Breast epithelium (tissue), 4 donors: ENCODE measurements at places on chromosomes 12 and 14. TPM values are rescaled to one million over a fixed set of nuclear protein-coding genes. Genes with fewer than 3 reads are reported as not detected.
A peak's percentile ranks its signal among the peaks of the same experiment; 100 is the strongest.

- H3K27me3 ChIP-seq = no peaks in the 10 kb centered on the region
- no peak overlapping the region for H3K4me3 ChIP-seq
- no peaks in the 10 kb centered on the region for H3K36me3 ChIP-seq
- no peak for DNase-seq
- peaks cover 20% of the 10 kb centered on the region for H3K4me1 ChIP-seq
Observed at GRCh38 chr12:124680863-124681778, 113.7 kb upstream of the NCOR2 start.

GRCh38 chr12:114403011-114403689, 2.8 kb downstream of the TBX5 start:
- H3K4me3 ChIP-seq = peak overlapping the region; percentile 53
- H3K36me3 ChIP-seq = no peaks in the 10 kb centered on the region
- no peak overlapping the region for H3K27ac ChIP-seq
- peaks cover 97% of the 10 kb centered on the region for H3K27me3 ChIP-seq
- no peak for DNase-seq

DNA sequence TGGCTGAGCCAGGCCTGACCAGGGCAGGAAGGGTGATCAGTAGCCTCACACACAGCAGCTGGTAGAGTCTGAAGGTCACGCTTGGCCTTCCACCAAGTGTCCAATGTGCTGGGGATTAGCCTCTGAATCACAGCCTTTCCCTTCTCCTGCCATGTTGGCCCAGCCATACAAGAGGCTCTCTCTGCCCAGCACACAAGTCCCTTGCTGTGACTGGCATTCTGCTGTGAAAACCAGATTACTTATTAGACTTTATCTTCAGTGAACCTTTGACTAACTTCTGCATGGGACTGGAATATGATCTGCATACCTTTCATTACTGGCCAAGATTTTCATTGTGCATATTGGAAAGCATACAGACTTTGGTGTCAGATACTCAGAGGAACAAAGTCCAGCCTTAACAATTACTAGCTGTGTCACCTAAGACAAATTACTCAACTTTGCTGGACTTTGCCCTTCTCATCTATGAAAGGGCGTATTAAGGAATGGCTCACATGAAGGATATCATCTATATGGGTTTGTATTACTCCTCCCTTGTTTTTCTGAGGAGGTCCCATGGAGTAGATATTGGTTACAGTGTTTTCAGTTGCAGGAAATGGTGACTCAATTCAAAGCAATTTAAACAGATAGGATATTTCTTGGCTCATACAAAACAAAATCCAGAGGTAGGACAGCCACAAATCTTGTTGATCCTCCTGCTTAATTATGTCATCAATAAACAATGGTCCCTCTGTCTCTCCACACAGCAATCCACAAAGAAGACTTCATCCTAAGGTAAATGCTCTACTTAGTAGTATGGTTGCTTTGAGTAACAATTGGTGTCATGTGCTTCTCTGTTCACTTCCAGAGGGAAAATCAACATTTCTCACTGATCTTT, 99.6 kb downstream of the DYRK2 start:
- no peaks in the 10 kb centered on the region for H3K4me1 ChIP-seq
- no peaks in the 10 kb centered on the region for H3K27me3 ChIP-seq
- no peak overlapping the region for H3K4me3 ChIP-seq
- H3K27ac ChIP-seq = no peak overlapping the region

GRCh38 chr12:120422892-120423456, 14.9 kb upstream of the COX6A1 start:
- H3K27me3 ChIP-seq = no peaks in the 10 kb centered on the region
- no peak overlapping the region for H3K27ac ChIP-seq
- H3K4me1 ChIP-seq = no peaks in the 10 kb centered on the region
- no peaks in the 10 kb centered on the region for H3K36me3 ChIP-seq
- DNase-seq = no peak

GRCh38 chr12:43277651-43278540, 274.1 kb downstream of the ADAMTS20 start:
- H3K4me3 ChIP-seq = no peak overlapping the region
- H3K4me1 ChIP-seq = no peaks in the 10 kb centered on the region
- no peaks in the 10 kb centered on the region for H3K36me3 ChIP-seq

- no peak overlapping the region for H3K4me3 ChIP-seq
- no peaks in the 10 kb centered on the region for H3K27me3 ChIP-seq
- no peaks in the 10 kb centered on the region for H3K4me1 ChIP-seq
- no peak for DNase-seq
Observed at GRCh38 chr12:91252341-91252740, 69.7 kb upstream of the DCN start.

- DNase-seq = no peak
- H3K36me3 ChIP-seq = no peaks in the 10 kb centered on the region
- H3K27ac ChIP-seq = no peak overlapping the region
- no peaks in the 10 kb centered on the region for H3K4me1 ChIP-seq
- H3K27me3 ChIP-seq = no peaks in the 10 kb centered on the region
Observed at GRCh38 chr14:58705066-58705465, 67.3 kb downstream of the DACT1 start.

GRCh38 chr12:26369588-26369987, 174.2 kb downstream of the SSPN start:
- H3K4me3 ChIP-seq = no peak overlapping the region
- no peaks in the 10 kb centered on the region for H3K36me3 ChIP-seq
- DNase-seq = no peak

GRCh38 chr12:48717252-48717695, 767 bp upstream of the CCNT1 start:
- DNase-seq = no peak
- peak overlapping the region; percentile 95 for H3K27ac ChIP-seq
- no peaks in the 10 kb centered on the region for H3K27me3 ChIP-seq
- no peaks in the 10 kb centered on the region for H3K36me3 ChIP-seq
- peaks cover 12% of the 10 kb centered on the region for H3K4me1 ChIP-seq

SLC6A15 gene
- total RNA-seq = not detected
